ENCODE measurements at places on chromosomes 6 and 20. TPM values are rescaled to one million over a fixed set of nuclear protein-coding genes. Genes with fewer than 3 reads are reported as not detected.
A peak's percentile ranks its signal among the peaks of the same experiment; 100 is the strongest.

- no peaks in the 10 kb centered on the region for H3K4me1 ChIP-seq
- H3K36me3 ChIP-seq = no peaks in the 10 kb centered on the region
- H3K4me3 ChIP-seq = no peak overlapping the region
- H3K27me3 ChIP-seq = no peaks in the 10 kb centered on the region
These were observed 123.4 kb downstream of the MAFB start for GRCh38 chr20:40565682-40566040.

- no peaks in the 10 kb centered on the region for H3K36me3 ChIP-seq
- no peak overlapping the region for H3K4me3 ChIP-seq
- no peaks in the 10 kb centered on the region for H3K27me3 ChIP-seq
- no peak for DNase-seq
These were observed 15.4 kb upstream of the ANKRD60 start for GRCh38 chr20:58243653-58244410.

DNA sequence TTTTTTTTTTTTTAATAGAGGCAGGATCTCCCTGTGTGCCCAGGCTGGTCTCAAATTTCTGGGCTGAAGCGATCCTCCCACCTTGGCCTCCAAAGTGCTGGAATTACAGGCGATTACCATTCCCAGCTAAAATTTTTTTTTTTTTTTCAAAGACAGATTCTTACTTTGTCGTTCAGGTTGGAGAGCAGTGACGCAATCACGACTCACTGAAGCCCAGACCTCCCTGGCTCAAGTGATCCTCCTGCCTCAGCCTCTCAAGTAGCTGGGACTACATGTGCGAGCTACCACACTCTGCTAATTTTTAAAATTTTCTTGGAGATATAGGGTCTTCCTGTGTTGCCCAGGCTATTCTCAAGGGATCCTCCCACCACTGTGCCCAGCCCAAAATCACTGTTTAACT is 58.0 kb upstream of the MYO6 start:
- H3K4me1 ChIP-seq = no peaks in the 10 kb centered on the region
- no peaks in the 10 kb centered on the region for H3K27me3 ChIP-seq
- peaks cover 7% of the 10 kb centered on the region for H3K36me3 ChIP-seq
- no peak overlapping the region for H3K27ac ChIP-seq
- H3K4me3 ChIP-seq = no peak overlapping the region

DNA sequence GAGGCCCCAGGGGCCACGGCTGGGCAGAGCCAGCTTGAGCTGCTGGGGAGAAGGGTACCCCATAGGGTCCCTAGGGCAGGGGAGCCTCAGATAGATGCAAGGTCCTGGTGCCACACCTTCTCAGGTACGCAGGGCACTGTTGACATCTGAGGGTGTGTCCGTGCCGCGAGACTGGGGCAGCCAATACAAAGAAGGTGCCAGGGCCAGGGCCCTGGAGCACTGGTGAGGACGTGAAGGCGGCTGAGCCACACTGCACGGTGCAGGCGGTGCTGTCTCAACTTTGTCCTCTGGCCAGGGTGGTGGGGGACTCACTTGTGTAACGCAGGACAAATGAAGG is 649 bp upstream of the LRRC73 start:
- DNase-seq = no peak
- H3K4me3 ChIP-seq = peak overlapping the region; percentile 74
- peaks cover 36% of the 10 kb centered on the region for H3K27me3 ChIP-seq
- H3K4me1 ChIP-seq = peaks cover 3% of the 10 kb centered on the region
- peaks cover 8% of the 10 kb centered on the region for H3K36me3 ChIP-seq

GRCh38 chr6:30322527-30323501 is 3.9 kb upstream of the TRIM39 start:
- H3K36me3 ChIP-seq = no peaks in the 10 kb centered on the region
- peak; percentile 4 for DNase-seq
- H3K27me3 ChIP-seq = no peaks in the 10 kb centered on the region
- H3K4me1 ChIP-seq = peaks cover 21% of the 10 kb centered on the region
- H3K4me3 ChIP-seq = no peak overlapping the region

DNA sequence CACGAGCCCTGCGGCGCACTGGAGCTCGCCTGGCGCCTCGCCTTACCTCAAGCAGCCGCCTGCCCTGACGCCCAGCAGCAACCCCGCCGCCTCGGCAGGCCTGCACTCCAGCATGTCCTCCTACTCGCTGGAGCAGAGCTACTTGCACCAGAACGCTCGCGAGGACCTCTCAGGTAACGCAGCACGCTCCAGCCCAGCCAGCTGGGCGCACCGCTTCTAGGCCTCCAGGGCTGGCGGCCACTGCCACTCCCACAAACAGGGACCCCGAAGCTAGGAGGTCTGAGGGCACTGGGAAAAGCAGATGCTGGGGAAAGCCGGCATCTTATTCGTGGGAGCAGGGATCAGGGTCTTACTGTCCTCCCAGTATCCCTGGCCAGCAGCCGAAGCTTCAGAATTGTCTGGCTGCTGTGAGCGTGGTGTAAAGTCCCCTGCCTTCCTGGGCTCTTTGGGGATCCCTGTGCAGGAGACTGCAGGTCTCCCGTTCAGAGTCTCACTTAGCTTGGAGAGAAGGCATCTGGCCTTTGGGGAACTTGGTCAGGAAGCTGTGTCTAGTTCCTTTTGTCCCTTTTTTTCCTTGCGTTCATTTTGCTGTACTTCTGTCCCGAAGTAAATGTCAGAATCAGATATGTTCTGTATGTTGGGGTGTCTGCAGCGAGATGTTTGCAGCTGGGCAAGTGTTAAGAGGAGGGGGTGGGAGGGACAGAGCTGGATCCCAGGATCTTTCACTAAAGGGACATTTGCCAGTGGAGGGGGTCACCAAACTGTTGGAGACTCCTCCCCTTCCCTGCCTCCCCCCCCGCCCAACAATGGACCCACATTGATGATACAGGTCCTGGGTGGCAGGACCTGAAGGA is 1.8 kb downstream of the FOXF2 start:
- no peaks in the 10 kb centered on the region for H3K36me3 ChIP-seq
- DNase-seq = peak; percentile 60
- H3K4me1 ChIP-seq = peaks cover 32% of the 10 kb centered on the region
- peaks cover 100% of the 10 kb centered on the region for H3K27me3 ChIP-seq

DNA sequence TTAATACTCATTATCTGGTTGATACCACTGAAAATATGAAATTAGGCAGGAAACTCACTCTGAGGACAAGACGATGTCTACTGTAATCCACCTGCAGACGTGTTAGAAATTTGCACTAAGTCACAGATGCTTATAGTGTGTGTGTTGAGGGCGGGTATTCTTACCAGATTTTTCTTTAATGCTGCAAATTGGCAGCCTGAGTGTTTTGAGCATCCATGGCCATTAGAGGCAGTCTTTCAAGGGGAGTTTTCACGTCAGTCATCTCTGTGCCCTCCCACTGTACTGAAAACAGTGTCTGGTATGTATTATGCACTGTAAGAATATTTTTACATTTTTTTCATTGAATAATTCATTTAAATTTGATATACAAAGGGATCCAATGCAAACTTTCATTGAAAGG is 266.5 kb upstream of the QKI start:
- no peaks in the 10 kb centered on the region for H3K36me3 ChIP-seq
- no peak overlapping the region for H3K4me3 ChIP-seq
- H3K4me1 ChIP-seq = peaks cover 21% of the 10 kb centered on the region
- no peak overlapping the region for H3K27ac ChIP-seq
- no peak for DNase-seq
- H3K27me3 ChIP-seq = no peaks in the 10 kb centered on the region

- H3K36me3 ChIP-seq = no peaks in the 10 kb centered on the region
- no peaks in the 10 kb centered on the region for H3K4me1 ChIP-seq
- DNase-seq = peak; percentile 23
- H3K27me3 ChIP-seq = no peaks in the 10 kb centered on the region
- no peak overlapping the region for H3K27ac ChIP-seq
- H3K4me3 ChIP-seq = no peak overlapping the region
These were observed 64.8 kb upstream of the POU3F2 start for GRCh38 chr6:98769546-98769945.

DNA sequence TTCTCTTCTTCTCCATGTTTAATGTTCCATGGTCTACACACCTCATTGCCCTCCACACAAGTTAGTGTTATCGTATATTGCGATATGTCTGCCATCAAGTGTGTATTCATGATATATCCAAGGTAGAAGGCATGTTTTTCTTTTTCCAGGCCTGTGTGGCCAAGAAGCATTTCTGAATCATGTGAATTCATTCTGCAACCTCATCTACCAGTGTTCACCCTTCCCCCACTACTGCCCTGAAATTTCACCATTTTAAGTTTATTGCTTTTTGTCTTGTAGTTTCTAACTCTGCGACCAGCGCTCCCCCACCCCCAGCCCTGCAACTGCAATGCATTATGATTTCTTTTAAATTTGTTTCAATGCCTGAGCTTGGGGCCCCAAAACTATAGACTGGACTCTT is 618.0 kb upstream of the FLRT3 start:
- H3K27ac ChIP-seq = peak overlapping the region; percentile 67
- no peak for DNase-seq
- no peaks in the 10 kb centered on the region for H3K27me3 ChIP-seq
- H3K4me1 ChIP-seq = peaks cover 26% of the 10 kb centered on the region
- no peak overlapping the region for H3K4me3 ChIP-seq

GRCh38 chr20:31652917-31653396 is 15.2 kb downstream of the COX4I2 start:
- H3K27me3 ChIP-seq = no peaks in the 10 kb centered on the region
- no peaks in the 10 kb centered on the region for H3K4me1 ChIP-seq
- H3K36me3 ChIP-seq = no peaks in the 10 kb centered on the region

DNA sequence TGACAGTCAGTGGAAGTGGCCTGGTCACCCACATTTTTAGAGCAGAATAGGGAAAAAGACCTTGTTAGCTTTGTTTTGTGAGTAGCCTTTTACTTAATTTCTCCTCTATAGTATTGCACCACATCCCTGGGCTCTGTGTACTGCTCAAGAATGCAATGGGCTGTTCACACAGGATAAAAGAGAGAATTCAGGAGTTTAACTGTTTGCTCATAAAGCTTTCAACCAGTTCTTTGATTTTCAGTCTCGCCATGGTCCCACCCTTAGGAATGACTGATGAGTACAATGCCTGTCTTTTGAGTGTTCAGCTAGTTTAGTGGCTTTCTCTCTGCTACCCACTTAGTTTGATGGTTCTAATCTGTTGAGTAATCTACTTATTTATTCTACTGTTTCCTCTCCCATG is 129.7 kb downstream of the PLG start:
- no peaks in the 10 kb centered on the region for H3K27me3 ChIP-seq
- H3K27ac ChIP-seq = peak overlapping the region; percentile 57
- peaks cover 13% of the 10 kb centered on the region for H3K4me1 ChIP-seq
- no peaks in the 10 kb centered on the region for H3K36me3 ChIP-seq
- peak; percentile 37 for DNase-seq

GRCh38 chr6:15827496-15828255 is 164.8 kb upstream of the DTNBP1 start:
- no peaks in the 10 kb centered on the region for H3K36me3 ChIP-seq
- H3K27ac ChIP-seq = no peak overlapping the region
- no peak overlapping the region for H3K4me3 ChIP-seq
- H3K27me3 ChIP-seq = no peaks in the 10 kb centered on the region
- no peaks in the 10 kb centered on the region for H3K4me1 ChIP-seq
- no peak for DNase-seq

GRCh38 chr20:44028868-44029847 is 114.5 kb downstream of the TOX2 start:
- no peak for DNase-seq
- no peak overlapping the region for H3K4me3 ChIP-seq
- no peaks in the 10 kb centered on the region for H3K36me3 ChIP-seq
- peaks cover 4% of the 10 kb centered on the region for H3K4me1 ChIP-seq
- H3K27ac ChIP-seq = no peak overlapping the region

- no peak overlapping the region for H3K4me3 ChIP-seq
- no peak for DNase-seq
- no peak overlapping the region for H3K27ac ChIP-seq
- no peaks in the 10 kb centered on the region for H3K27me3 ChIP-seq
These were observed 90.1 kb downstream of the CAP2 start for GRCh38 chr6:17483391-17484016.

- H3K4me1 ChIP-seq = peaks cover 7% of the 10 kb centered on the region
- peak within 1 kb of the TSS; percentile 49 for H3K4me3 ChIP-seq
- H3K27me3 ChIP-seq = peaks cover 99% of the 10 kb centered on the region
- DNase-seq = peak; percentile 84
- H3K36me3 ChIP-seq = no peaks in the 10 kb centered on the region
- no peak within 1 kb of the TSS for H3K27ac ChIP-seq
These were observed at the start of gene FNDC1 for GRCh38 chr6:159169193-159169555. FNDC1 (plus strand) TSS chr6:159169400; CDS start chr6:159169597, 197 bp downstream.

- DNase-seq = no peak
- H3K4me1 ChIP-seq = peaks cover 8% of the 10 kb centered on the region
- no peak overlapping the region for H3K4me3 ChIP-seq
- H3K36me3 ChIP-seq = no peaks in the 10 kb centered on the region
- H3K27ac ChIP-seq = no peak overlapping the region
These were observed 20.0 kb downstream of the EDN3 start for GRCh38 chr20:59320426-59320825.

GRCh38 chr20:62010551-62011402 is 54.9 kb downstream of the TAF4 start:
- no peaks in the 10 kb centered on the region for H3K27me3 ChIP-seq
- H3K4me1 ChIP-seq = no peaks in the 10 kb centered on the region
- DNase-seq = peak; percentile 80
- H3K27ac ChIP-seq = no peak overlapping the region
- H3K36me3 ChIP-seq = no peaks in the 10 kb centered on the region

GRCh38 chr6:113690281-113691259 is 166.6 kb upstream of the MARCKS start:
- no peaks in the 10 kb centered on the region for H3K27me3 ChIP-seq
- no peak overlapping the region for H3K4me3 ChIP-seq
- H3K27ac ChIP-seq = no peak overlapping the region
- DNase-seq = no peak
- H3K4me1 ChIP-seq = no peaks in the 10 kb centered on the region

GRCh38 chr6:12844284-12845223 is 128.0 kb downstream of the PHACTR1 start:
- DNase-seq = peak; percentile 46
- no peak overlapping the region for H3K4me3 ChIP-seq
- no peaks in the 10 kb centered on the region for H3K27me3 ChIP-seq
- no peak overlapping the region for H3K27ac ChIP-seq
- peaks cover 25% of the 10 kb centered on the region for H3K4me1 ChIP-seq

GRCh38 chr6:246352-246751 is 45.9 kb upstream of the DUSP22 start:
- H3K36me3 ChIP-seq = no peaks in the 10 kb centered on the region
- no peaks in the 10 kb centered on the region for H3K4me1 ChIP-seq
- no peaks in the 10 kb centered on the region for H3K27me3 ChIP-seq
- DNase-seq = no peak
- no peak overlapping the region for H3K4me3 ChIP-seq

DNA sequence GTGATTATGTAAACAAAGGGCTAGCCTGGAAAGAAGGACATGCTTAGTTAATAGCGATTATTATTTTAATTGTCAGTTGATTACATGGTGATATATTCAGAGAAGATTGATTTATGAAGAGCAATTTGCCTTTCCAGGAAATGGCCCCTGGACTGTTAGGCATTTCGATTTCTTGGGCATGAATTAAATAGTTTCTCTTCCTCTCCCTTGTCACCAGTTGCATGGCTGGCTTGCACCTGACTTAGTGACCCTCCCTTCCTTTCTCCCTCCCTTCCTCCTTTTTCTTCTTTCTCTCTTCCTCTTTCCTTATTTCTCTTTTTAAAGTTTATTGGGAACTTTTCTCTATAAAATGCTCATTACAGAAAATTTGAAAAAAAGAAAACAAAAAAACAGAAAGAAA is 235.4 kb downstream of the CDC5L start:
- H3K27ac ChIP-seq = no peak overlapping the region
- H3K4me3 ChIP-seq = no peak overlapping the region
- DNase-seq = no peak
- H3K4me1 ChIP-seq = peaks cover 14% of the 10 kb centered on the region

CST2 gene
- total RNA-seq = not detected

SGK1 gene
- total RNA-seq = 15.8 TPM

SLC13A3 gene
- 4.5 TPM for total RNA-seq

TDRD6 gene
- total RNA-seq = 0.15 TPM

KHDC1L gene
- total RNA-seq = 1.9 TPM

HSF2 gene
- 135 TPM for total RNA-seq

TXLNB gene
- total RNA-seq = 0.06 TPM

SLC16A10 gene
- 4.8 TPM for total RNA-seq

TINAG gene
- total RNA-seq = not detected

RNF217 gene
- total RNA-seq = 13.2 TPM

Data from neural progenitor cell (in vitro differentiated cells).